ENCODE measurements at places on chromosomes 6 and 20. TPM values are rescaled to one million over a fixed set of nuclear protein-coding genes. Genes with fewer than 3 reads are reported as not detected.

- DNase-seq = peak; percentile 45
These were observed 104.1 kb upstream of the SLC35B3 start for GRCh38 chr6:8539453-8539852.

DNA sequence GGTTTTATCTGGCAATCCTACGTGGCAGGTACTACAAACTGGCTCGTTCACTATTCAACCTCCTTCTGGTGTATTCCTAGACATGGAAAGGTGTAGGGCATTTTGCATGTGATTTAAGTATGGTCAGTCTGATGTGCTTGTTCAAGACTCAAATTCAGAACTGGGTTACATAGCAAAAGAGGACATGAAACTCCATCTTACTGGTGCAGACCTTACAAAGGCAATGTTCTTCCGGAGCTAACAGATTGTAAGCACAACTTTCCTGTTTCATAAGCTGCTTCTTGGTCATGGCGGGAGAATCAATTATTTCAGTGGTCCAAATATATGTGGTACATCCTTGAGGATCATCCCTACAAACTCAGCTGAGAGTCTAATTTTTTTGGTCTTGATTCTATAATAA lies 703.4 kb downstream of the EPM2A start:
- DNase-seq = no peak

- DNase-seq = no peak
These were observed 1.7 kb upstream of the EIF6 start for GRCh38 chr20:35286077-35286898.

GRCh38 chr6:80145509-80145908 lies 39.0 kb downstream of the BCKDHB start:
- peak; percentile 10 for DNase-seq

Gene OXT
- not detected for total RNA-seq

Gene SMPDL3A
- 55.2 TPM for total RNA-seq

Gene RAET1L
- not detected for total RNA-seq

Gene ABHD16B
- total RNA-seq = not detected

All from lung (tissue), 17 donors.